ENCODE measurements at places on chromosomes 13 and 19. TPM values are rescaled to one million over a fixed set of nuclear protein-coding genes. Genes with fewer than 3 reads are reported as not detected.

PALM3 gene
- 1.8 TPM for total RNA-seq

POLR2I gene
- total RNA-seq: 251 TPM

PRSS57 gene
- 0.17 TPM for total RNA-seq

ABHD8 gene
- total RNA-seq: 3.1 TPM

LPAR2 gene
- total RNA-seq: 4.7 TPM

CYP4F3 gene
- total RNA-seq: 3.4 TPM

Measured in A549 treated with AZD2906 at 1 μM for 4 hours (cell line).